Hypothalamus (tissue), 51 donors: ENCODE measurements at places on chromosomes 3 and 15.
A peak's percentile ranks its signal among the peaks of the same experiment; 100 is the strongest.

DNA sequence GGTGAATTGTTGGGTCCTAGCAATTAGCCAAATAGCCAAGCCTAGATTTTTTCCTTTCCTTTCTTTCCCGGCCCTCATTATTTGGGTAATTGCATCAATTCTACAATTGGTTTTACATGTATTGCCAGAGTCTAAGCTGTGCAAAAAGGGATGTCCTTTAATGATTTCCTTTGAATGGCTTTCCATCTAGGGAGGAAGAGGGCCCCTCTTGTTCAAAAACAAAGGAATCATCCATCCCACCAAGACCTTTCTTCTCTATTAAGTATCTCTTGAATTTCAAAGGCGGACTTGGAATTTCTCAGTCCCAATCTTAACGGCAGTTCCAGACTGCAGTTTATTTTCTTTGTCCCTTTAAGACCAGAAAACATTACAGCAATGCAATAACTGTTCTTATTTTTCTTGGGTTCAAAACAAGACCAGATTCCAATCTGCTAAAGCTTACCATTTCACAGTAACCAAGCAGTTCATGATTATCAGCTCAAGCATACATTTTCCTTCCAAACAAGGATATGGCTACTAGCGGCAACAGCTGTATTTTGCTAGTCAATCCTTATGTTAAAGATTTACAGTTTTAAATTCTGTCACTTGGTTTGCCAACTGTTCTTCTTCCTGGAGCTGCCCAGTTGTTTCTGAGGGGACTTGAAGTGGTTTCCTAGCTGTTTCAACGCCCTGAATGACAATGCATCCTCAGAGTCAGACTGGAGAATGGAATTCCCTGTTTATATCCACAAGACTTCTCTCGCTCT, 91.4 kb upstream of the LRIG1 start:
- no peak for DNase-seq

GRCh38 chr15:53625962-53626845, 133.3 kb downstream of the WDR72 start:
- DNase-seq: no peak

DNA sequence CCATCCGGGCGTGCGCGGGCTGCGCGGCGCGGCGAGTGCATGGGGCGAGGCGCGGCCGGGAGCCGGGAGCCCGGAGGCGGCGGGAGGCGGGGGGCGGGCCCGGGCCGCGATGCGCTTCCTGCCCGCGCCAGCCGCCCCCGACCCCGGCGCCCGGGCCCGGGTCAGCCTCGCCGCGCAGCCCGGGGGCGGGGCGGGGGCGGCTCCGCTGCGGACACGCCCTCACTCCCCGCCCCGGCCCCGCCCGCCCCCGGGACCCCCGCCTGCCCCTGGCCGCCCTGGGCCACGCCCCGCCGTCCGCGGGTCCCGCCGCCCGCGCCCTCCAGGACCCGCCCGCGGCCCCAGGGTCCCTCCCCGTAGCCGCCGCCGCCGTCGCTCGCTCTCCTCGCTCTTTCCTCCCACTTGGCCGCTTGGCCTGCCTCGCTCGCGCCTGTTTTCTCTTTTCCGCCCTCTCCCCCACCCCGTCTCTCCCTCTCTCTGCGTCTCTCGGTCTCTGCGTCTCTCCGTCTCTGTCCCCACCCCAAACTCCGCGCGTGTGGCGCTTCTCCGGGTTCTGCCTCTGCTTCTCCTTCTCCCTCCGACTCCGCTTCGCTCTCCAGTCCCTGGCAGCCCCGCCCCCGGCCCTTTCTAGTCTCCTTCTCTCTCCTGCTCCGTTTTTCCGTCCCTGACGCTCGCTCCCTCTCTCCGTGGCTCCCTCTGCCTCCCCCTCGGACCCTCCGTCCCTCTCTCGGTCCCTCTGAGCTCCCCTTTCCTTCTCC, at the start of gene PLXND1:
Gene PLXND1, minus strand, starts transcription at position 41 of the 755 bp plus-strand sequence. Its CDS starts 37 bp downstream, at position 4.
- DNase-seq: peak; percentile 51

DNA sequence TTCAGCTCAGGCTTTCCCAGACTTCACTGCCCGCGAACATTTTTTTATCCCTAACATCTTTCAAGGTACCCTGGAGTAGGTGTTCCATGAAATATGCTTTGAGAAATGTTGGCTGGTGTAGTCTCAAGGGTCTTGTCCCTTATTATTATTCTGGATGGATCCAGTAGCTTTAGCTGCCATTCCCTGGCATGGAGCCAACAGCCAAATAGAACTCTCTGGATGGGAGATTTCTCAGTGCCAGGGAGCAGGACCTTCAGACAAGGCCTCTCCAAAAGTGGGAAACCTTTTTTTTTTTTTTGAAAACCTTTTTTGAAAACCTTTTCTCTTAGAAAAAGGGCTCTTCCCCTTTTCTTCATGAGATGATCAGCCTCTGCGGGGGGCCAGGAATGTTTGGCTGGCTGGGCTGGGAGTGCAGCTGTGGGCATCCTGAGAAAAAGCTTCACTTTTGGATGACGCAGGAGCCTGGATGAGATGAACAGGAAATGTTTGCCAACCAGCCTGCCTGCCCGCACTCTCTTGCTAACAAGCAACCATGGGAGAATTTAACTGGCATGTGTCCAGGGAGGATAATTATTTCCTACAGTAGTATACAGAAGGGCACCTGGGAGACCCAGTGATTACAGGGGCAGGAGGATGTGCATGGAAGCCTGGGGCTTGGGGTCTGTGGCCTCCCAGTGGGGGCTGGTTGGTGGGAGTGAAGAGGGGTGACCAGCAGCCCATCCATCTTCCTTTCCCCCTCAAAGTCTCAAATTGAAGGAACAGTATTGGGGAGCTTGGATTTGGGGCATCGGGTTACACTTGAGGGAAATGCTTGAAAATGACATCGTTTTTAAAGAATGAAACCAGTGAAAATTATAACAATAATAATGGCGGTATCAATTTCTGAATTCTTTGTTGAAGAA, 109.1 kb upstream of the LRIG1 start:
- no peak for DNase-seq

- DNase-seq: no peak
Measured at GRCh38 chr3:127289706-127290575, 2.1 kb upstream of the PRR20G start.

GRCh38 chr3:192422997-192423342, 304.4 kb downstream of the FGF12 start:
- DNase-seq: no peak

GRCh38 chr15:73010154-73011152, 41.8 kb upstream of the NEO1 start:
- DNase-seq: no peak

DNA sequence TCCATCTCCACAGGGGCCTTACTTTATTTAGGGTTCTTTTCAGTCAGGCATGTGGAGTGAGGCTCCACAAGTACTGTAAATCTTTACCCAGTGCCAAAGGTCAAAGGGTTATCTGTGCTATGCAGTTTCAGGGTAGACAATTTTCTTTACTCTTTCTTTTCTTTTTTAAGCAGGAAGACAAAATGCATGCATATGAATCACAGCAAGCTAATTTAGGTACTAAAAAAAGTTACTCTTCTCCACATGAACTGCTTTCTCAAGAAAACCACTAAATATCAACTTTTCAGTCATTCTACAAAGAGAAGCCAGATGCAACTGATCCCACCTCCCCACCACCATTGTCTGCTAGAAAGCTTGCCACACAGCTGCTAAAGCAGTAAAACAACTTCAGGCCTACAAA, 73.3 kb upstream of the PYGO1 start:
- no peak for DNase-seq

GRCh38 chr3:5260992-5261501, 73.5 kb downstream of the EDEM1 start:
- no peak for DNase-seq

GRCh38 chr3:110494728-110495127, 576.9 kb upstream of the NECTIN3 start:
- no peak for DNase-seq

- DNase-seq: no peak
Measured at GRCh38 chr3:102036472-102036871, 187.2 kb downstream of the NFKBIZ start.

GRCh38 chr3:18300916-18301315, 124.2 kb downstream of the SATB1 start:
- no peak for DNase-seq

DNA sequence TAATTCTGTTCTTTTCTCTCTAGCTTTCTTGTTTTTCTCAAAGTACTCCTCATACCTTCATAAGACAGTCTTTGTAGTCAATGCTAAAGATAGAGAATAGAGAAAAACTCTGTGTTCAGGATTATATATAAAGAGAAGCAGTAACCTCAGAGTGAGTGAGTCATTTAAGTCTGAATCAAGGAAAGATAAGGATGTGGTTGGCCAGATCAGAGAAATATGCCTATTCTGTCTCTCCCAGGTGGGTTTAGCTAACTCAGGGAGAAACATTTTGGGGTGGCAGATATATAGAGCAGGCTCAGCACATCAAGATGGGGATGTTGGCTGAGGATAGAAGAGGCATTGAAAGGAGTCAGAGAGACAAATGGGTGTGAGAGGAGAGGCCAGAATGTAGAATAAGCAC, 31.4 kb downstream of the GTF2E1 start:
- no peak for DNase-seq

DNA sequence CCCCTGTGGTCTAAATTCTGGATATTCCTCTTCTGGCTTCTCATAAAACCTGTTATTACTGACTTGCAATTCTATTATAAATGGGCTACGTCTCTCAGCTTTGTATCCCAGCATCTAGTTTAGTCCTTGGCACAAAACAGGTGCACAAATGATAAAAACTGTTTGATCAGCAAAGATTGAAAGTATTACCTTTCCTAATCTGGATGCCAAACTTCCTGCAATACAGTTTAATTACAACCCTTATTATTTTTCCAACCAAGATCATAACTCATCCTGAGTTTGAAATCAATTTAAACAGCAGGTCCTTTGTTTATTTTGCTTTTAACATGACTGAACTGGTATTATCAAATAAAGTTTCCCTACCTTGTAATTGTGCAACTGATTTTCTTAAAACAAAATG, 132.6 kb downstream of the ATP1B3 start:
- no peak for DNase-seq

- DNase-seq: no peak
Measured at GRCh38 chr3:101950510-101950909, 101.2 kb downstream of the NFKBIZ start.

GRCh38 chr3:60933824-60934223, 317.4 kb downstream of the FHIT start:
- DNase-seq: no peak

DNA sequence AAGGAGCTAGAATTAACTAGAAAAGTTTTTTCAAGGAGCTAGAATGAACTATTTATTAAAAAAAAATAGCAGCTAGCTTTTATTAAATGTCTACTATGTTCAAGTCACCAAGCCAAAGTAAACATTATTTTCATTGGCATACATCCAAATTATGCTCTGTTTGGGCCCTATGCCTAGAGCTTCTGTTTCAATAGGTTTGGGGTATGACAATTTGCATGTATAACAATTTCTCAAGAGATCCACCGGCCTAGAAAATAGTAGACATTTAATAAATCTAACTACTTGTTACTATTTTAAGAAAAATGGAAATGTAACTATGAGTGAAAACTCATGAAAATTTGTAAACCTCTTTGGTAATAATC, 8.0 kb downstream of the GABRR3 start:
- no peak for DNase-seq

- no peak for DNase-seq
Measured at GRCh38 chr3:30752970-30753369, 141.5 kb downstream of the GADL1 start.

DNA sequence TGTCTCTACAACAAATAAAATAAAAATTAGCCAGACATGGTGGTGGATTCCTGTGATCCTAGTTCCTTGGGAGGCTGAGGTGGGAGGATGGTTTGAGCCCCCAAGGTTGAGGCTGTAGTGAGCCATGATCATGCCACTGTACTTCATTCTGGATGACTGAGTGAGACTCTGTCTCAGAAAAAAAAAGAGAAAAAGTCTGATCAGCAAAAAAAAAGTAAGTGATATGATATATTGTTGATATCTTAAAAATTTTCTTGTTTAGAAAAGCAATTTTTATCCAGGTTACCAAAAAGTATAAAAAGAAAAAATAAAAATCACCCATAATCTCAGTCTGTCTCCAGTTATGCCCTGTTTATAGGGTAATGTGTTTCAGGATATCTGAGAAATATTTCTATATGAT, 251.4 kb downstream of the OTOL1 start:
- DNase-seq: no peak

GRCh38 chr15:49927189-49927861, 191.7 kb downstream of the ATP8B4 start:
- DNase-seq: no peak

DNA sequence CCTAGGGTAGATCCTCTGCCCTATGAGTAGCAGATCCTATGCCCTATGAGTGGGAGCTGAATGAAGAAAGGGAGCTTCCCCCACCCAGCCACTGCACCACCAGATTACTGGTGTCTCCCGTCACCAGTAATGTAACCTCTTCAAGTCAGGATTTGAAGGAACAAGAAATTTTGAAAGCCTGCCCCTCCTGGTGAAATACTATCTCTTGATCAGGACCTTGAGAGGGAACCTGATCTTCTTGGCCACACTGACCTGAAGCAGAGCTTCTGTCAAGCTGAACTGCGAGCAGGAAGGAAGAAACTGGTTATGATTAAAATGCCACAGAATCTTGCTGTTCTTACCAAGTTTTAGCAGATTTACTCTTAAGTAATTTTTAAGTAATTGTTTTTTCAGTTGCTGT, 62.8 kb downstream of the RSL24D1 start:
- DNase-seq: no peak

DNA sequence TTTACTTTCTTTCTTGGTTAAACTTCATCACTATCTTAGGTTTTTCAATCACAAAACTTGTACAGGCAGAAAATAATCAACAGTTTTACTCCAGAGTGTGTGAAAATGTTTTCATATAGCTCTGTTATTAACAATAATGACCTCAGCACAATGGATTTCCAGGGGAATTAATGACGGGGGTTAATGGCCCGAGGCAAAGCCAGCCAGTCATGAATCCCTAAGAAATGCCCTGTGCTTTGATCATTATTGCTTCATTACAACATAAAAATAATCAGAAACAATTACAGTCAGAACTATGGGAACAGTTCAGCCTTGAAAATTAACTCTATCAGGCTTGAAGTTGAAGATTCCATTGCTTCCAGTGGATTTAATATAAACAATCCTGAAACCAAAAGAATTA, 875.4 kb downstream of the ROBO2 start:
- no peak for DNase-seq

DNA sequence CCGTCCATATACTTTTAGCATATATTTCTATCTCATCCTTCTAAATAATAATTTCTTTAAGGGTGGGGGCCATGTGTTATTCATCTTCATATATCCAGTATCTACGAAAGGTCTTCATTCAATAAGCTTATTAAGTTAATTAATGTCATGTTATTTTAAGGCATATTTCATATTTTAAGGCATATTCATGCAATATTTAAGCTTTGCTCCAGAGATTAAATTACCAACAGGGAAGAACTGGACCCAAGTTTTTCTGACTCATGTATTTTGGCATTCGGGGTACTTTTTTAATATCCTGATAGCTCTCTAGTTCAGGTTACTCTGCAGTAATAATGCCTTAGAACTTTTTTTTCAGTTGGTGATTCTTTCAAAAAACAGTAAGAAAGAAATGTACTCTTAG, 27.4 kb downstream of the PHC3 start:
- DNase-seq: no peak

DNA sequence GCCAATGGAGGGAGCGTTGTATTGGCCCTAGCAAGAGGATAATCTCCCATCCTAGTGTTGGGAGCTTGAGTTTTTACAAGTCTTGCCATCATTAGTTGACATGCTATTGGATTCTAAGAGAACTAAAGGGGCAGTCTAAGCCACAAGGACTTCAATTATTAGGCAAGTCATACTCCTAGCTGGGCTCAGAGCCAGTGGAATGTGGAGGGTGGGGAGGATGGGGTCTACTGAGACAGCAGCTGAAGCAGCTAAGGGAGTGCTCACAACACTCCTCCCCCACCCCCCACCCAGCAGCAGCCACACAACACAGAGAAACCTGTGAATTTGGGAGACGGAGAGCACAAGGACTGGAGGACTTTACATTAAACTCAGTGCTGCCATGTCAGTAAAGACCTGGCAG, 27.9 kb downstream of the FRG2C start:
- no peak for DNase-seq
